ENCODE measurements at places on chromosomes 1 and 21.

- no peak for DNase-seq
Measured at GRCh38 chr1:76292418-76293184, 218.1 kb downstream of the ST6GALNAC3 start.

DNA sequence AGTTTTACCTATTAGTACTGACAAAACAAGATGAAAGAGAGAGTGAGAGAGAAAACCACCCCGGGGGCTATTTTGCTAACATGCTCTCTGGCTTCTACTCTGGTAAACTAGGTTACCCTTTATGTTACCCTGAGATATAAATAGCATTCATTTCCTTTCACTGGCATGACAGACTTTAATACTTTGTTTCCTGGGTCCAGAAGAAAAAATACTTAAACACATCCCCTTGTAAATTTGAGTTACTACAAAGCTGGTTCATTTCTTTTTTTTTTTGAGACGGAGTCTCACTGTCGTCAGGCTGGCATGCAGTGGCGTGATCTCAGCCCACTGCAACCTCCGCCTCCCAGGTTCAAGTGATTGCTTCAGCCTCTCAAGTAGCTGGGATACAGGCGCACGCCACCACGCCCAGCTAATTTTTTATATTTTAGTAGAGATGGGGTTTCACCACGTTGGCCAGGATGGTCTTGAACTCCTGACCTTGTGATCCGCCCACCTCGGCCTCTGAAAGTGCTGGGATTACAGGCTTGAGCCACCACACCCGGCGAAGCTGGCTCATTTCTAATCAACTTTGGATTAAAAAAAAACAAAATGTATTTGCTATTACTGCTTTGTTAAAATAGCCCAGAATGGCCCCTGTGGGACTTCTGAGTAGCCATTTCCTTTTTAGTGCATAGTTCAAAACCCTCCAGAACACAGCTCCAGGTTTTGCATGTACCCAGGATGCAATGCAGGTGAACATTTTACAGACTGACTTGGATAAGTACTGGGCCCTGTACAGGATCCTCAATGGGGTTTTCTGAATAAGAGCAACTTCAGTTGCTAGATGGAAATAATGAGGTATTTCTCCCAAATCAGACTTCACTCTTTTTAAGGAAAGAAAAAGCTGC lies 20.6 kb downstream of the INPP5B start:
- DNase-seq = no peak

- peak; percentile 14 for DNase-seq
Measured at GRCh38 chr21:45768011-45768739, 124.7 kb downstream of the PCBP3 start.

GRCh38 chr1:112633628-112634027 lies 14.0 kb downstream of the CAPZA1 start:
- no peak for DNase-seq

GRCh38 chr1:201254625-201255478 lies 28.5 kb upstream of the PKP1 start:
- DNase-seq = no peak

DNA sequence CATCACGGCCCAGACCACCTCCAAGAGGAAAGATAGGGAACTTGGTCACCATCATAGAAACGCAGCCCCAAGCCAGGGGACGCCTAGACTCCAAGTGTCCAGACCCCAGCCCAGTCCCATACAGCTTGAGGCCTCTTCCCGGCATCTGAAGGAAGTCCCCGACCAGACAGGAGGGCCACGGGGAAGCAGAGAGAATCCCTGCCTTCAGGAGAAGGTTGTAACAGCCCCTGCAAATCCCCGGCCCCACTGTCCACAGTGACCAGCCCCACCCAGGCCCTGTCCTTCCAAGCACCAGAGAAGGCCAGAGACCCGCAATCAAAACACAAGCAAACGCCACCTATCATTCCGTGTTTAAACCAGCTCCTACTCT lies 1.7 kb downstream of the SLC19A1 start:
- DNase-seq = no peak

DNA sequence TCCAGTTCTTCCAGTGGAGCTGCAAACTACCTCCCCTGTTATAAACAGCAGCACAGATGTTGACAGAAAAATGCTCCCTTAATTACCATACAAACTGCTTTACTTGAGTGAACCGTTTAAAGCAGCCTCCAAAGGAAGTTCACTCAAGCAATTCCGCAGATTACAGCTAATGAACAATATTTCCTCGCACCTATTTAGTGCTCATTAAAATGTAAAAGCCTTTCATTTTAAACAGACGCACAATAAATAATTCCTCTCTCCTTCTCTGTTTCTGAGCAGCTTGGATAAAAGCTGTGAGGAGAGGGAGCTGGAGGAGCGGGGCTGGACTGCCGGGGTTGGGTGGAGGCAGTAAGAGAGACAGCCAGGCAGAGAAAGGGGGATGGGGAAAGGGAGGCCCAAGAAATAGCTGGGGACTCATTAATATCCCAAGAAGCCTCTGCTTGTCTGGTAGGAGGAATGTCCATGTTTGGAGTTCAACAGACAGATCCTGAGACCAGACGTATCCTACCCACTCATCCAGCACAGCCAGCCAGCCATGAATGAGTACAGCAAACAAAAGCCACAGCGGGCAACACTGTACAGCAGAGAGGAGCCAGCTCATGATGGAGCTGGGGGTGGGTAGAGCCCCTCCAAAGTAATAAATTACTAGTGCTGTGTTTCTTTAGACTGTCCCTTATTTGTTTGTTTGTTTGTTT lies 227.7 kb downstream of the GPATCH2 start:
- no peak for DNase-seq
